ENCODE measurements at places on chromosomes 5 and 9.

DNA sequence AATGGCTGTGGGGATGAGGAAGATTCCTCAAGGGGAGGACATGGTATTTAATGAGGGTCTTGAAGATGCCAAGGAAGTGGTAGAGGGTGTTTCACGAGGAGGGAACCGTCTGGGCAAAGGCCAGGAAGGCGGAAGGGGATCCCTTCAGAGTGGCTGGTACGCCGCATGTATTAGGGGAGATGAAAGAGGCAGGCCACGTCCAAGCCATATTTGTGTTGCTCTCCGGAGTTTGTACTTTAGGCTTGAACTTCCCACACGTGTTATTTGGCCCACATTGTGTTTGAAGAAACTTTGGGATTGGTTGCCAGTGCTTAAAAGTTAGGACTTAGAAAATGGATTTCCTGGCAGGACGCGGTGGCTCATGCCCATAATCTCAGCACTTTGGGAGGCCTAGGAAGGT lies 1.2 kb downstream of the FXN start:
- DNase-seq, result no peak

DNA sequence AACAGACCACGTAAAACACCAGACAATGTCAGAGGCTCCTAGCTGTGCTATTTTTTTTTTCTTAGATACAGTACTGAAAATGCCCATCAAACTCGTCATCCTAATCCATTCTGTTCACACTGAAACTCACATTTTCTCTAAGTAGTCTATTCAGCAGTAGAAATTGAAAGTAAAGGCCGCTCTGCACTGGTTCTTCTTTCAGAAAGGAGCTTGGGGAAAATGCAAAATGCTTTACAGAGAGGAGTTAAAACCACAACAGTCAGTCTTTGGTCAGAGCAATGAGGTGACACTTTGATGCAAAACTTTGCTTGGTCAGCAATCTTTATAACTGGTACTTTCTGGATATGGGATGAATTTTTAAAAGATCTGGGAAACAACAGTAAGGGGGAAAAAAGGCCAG lies 43.8 kb upstream of the SUSD1 start:
- DNase-seq, result no peak

- DNase-seq, result no peak
These were observed 17.9 kb downstream of the ANXA6 start for GRCh38 chr5:151139646-151140045.

DNA sequence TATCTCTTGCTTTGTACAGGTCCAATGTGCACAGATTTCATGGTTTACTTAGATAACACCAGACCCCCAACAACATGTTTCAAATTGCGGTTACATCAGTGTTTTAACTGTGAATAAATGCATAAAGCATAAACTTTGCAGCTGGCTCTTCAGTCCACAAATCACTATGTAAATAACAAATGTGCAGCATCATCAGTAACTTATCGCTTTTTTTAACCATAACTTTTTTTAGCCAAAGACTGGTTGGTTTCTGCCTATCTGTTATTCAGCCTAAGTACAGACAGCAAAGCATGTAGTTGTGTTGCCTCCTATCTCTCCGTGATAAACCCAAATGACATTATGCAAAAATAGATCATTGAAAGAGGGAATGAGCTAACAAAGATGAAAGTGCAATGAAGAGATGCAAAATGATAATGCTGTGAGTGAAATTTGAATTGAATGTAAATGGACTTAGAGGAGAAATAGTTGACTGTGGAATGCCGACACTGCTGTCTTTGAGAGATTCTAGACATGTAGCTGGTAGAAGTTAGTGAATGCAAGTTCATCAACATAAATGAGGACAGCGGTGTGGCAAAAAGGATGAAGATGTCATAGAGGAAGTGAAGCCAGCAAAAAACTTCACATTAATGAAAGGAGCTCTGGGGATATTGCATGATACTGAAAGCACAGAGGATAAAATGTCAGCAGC lies 108.8 kb downstream of the PDE8B start:
- DNase-seq, result no peak

DNA sequence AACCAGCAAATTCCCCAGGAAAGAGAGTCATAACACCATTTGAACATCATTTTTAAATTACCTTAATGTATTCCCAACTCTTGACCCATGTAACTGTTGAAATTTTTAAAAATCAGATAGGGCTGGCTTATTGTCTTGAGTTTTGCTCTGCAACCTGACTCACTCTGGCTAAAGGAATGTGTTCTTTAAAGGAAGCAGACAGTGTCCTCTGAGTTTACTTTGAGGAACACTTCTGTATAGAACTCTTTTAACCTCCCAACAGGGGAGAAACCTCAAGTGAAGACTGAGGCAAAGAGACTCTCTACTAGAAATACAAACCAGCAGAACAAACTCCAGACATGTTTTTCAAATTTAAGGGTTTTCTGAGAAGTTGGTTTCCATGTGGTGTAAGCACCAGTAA lies 248.9 kb downstream of the CWC27 start:
- DNase-seq, result no peak

GRCh38 chr5:96829297-96829696 lies 21.6 kb upstream of the ERAP1 start:
- DNase-seq, result no peak

GRCh38 chr5:62017092-62017491 lies 288.9 kb upstream of the KIF2A start:
- no peak for DNase-seq

All from DMS53 (cell line).